ENCODE measurements at places on chromosomes 7 and 10. TPM values are rescaled to one million over a fixed set of nuclear protein-coding genes. Genes with fewer than 3 reads are reported as not detected.

The PRF1 gene
- 7.5 TPM for total RNA-seq

The GFRA1 gene
- 7.2 TPM for total RNA-seq

The GPNMB gene
- total RNA-seq: 77.5 TPM

The LIPK gene
- total RNA-seq: 4.8 TPM

The UCN3 gene
- total RNA-seq: not detected

The PLEKHA1 gene
- total RNA-seq: 32.3 TPM

The GIMAP7 gene
- 0.48 TPM for total RNA-seq

The CYP26C1 gene
- 0.24 TPM for total RNA-seq

GRCh38 chr7:40580776-40581175, 446.0 kb downstream of the SUGCT start:
- no peak for DNase-seq

DNA sequence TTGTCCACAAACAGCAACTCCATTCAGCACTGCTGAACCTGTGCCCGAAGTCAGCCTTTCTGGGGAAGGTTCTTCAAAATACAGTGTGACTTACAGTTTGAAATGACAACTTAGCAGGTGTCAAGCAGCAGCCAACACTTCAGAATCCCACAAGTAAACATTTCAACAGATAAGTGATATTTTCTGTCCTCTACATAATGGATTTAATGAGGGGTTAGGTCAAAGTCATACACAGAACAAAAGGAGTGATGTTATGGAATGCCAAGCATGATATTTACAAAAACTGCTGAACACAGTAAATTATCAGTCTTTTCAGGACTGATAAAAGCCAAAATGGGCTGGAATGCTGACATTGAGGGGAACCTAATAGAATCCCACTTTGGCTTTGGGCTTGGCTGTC, 77.6 kb upstream of the JAZF1 start:
- no peak for DNase-seq

DNA sequence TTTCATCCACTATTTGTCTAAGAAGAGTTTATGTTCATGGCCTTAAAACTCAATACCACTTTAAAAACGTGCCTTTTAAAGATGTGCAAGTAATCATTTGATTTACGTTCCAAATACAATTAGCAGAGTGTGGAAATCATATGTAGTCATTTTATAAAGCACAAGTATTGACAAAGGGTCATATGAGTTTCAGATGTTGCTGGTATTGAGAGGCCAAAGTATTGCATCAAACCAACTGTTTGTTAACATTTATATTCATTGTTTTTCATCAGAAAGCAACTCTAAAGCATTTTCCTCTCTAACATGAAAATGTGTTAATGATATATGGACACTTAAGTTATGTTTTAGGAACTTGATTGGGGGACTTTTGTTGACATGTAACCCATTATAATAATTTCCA, 11.5 kb upstream of the TSGA13 start:
- no peak for DNase-seq

- DNase-seq: no peak
These were observed 7.6 kb upstream of the TMEM236 start for GRCh38 chr10:17744341-17744861.

- DNase-seq: no peak
These were observed 10.2 kb upstream of the IL2RA start for GRCh38 chr10:6072215-6072934.

DNA sequence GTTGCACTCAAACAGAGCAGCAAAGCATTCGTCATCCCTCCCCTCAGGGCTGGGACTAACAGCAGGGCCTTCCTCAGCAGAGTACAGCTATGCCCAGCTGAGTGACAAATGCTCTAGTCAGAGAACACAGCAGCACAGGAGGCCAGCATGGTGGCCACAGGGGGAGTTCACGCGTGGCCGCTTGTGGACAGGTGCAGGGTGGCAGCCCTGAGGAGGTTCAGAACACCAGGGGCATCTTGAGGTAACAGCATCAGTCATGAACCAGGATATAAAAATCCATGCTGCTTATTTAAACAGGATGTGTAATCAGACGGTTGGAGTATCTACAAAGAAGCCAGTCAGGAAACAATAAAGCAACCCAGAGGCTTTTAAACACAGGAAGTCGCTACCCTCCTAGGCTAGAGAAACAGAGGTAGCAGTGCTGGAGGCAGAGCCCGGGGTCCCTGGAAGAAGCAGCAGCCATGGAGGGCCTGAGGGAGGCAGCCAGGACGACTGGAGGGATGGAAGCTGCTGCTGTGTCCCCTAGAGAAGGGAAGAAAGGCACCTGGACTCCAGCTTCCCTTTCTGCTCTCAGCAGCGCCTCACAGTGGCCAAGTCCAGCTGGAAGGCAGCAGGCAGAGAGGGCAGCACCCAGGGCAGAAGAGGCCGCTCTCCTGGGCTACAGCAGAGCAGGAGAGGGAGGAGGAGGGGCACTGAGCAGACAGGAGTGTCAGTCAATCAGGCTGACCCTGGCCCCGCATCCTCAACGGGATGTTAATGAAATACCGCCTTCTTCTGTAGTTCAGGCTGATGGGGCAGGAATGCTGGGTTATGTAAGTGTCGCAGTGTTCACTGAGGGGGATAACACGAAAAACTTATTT, 70.8 kb upstream of the UCN3 start:
- peak; percentile 15 for DNase-seq

DNA sequence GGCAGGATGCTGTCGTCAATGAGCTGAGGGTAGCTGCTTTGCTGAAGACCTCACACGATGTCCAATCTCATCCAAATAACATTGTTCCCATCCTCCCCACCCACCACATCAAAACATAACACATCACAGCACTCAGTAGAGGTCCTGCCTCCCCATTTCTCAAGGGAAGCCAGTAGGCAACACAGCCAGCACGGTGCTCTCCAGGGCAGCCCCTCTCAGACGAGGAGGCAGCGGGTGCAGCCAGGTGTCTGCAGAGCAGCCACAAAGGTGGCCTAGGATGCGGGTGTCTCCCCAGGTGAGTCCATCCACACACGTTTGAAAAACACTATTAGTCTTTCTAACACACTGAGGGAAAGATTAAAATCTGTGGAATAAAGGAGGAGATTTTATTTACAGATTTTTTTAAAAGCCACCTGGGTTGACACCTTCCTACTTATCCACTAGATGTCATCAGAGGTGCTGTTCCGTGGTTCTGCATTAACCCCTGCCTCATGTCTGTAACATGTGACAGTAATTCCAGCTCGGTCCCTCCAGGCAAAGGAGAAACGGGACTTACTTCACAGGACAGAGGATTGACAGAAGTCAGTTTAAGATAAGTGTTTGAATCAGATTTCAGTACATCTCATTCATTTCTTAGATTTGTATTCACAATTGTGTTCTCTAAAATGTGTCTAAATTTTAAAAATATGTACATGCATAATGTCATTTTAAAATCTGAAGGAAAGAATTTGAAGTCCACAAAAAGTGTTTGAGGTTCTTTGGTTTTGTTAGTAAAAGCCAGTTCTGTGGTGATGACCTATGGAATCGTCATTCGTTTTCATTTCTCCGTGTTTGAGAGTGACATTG, 68.0 kb downstream of the LANCL2 start:
- peak; percentile 33 for DNase-seq

GRCh38 chr10:8054494-8055407, at the start of gene GATA3:
GATA3 (plus strand) TSS chr10:8054688; CDS start chr10:8055656, 968 bp downstream.
- DNase-seq: peak; percentile 87

- DNase-seq: no peak
These were observed 102.9 kb upstream of the NFE2L3 start for GRCh38 chr7:26049081-26049480.

DNA sequence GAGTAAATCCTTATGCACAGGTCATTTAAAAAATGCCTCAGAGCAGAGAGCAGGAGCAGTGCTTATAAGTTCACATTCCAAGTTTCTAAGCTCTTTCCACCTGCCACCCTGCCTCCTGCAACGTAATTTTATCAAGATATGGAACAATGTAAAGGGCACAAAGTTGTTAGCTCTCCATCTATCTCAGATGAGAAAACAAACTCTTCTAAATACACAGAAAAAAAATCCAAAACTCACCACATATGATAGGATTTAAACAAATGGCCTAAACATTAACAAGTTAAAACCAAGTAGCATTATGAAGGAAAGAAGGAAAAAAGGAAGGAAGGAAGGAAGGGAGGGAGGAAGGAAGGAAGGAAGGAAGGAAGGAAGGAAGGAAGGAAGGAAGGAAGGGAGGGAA, 1132.8 kb downstream of the GRM8 start:
- no peak for DNase-seq

- peak; percentile 56 for DNase-seq
These were observed 352.0 kb downstream of the PCLO start for GRCh38 chr7:82810558-82811259.

DNA sequence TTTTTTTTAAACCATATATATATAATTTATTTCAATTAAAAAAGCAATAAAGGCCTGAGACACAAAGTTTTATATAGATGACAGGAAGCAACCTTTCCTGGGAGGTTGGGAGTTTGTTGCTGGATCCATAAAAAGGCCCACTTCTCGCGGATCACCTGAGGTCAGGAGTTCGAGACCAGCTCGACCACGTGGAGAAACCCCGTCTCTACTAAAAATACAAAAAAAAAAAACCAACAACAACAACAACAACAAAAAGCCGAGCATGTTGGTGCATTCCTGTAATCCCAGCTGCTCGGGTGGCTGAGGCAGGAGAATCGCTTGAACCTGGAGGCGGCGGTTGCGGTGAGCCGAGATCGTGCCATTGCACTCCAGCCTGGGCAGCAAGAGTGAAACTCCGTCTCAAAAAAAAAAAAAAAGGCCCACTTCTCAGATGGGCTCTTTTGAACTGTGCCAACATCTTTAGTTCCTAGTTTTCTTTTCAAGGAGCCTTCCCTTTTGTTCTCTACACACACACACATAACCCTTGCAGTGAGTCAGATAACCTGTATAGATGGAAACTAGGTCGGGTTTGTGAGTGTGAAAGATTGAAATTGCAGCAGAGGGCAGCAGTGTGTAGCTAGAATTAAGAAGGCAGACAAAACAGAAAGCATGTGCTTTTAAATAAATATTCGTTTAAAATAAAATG, 1.2 kb upstream of the SMNDC1 start:
- peak; percentile 84 for DNase-seq

DNA sequence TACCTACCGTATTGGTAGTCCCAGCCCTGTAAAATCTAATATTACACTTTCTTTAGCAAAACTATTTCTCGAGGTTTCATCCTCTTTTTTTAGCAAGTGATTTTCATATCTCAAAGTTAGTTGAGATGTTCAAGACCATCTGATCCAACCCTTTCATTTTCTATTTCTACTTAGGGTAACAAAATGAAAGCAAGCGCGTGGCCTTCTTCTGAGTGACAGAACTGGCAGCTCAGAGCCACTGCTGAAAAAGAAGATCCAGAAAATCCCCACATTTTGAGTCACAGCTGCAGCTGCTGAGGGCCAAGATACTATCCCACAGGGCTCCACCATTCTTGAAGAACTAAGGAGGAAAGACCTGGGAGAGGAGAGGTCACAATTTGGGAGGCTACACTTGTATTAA, 24.8 kb upstream of the ZNF800 start:
- DNase-seq: no peak

GRCh38 chr10:132542819-132543218, 5.2 kb downstream of the INPP5A start:
- no peak for DNase-seq

DNA sequence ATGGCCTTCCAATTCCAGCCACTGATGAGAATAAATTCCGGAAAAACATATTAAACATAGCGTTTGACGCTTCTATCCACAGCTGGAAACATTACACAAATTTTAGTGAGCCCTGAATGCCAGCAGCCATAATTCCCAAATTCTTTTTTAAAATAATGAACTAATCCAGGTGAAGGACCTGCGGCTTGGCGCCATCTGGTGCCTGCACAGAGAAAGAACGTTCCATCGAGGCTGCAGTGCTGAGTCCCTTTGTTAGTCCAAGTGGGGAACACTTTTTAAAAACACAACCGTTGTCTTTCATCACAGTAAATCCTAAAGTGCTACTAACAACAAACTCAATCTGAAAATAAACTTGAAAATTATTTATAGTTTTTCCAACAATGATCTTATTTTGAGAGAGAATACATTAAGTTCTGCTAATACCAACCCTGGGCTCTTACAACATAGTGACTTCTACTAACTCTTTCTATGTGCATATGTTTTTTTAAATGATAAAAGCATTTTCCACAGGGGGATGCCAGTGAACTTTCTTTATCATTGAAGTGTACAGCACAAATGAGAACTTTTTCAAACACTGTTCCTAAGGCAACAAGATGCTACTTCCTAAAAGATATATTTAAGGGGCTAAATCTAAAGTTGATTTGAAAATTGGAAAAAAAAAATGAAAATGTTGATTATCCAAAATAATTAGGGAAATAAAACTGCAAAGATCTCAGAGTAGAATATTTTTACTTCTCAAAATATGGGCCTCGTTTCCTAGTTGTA, 166.9 kb upstream of the RNF32 start:
- DNase-seq: peak; percentile 29

GRCh38 chr10:22699976-22700375, 14.4 kb downstream of the PIP4K2A start:
- no peak for DNase-seq

All from umbilical cord (tissue), 2 donors.